Stimulated activated memory B cell treated with anti-CD40 and anti-IgM and Interleukin-4, amounts not matched to agents 10 μg/mL and 1 μg/mL and 100 μg/mL, for 72 hours (primary cell): ENCODE measurements at places on chromosomes 12 and 14.

- no peak for ATAC-seq
These were observed 22.0 kb downstream of the GALC start for GRCh38 chr14:87971010-87971409.

- ATAC-seq, result no peak
These were observed 416.9 kb downstream of the SLC6A15 start for GRCh38 chr12:84495711-84496110.

DNA sequence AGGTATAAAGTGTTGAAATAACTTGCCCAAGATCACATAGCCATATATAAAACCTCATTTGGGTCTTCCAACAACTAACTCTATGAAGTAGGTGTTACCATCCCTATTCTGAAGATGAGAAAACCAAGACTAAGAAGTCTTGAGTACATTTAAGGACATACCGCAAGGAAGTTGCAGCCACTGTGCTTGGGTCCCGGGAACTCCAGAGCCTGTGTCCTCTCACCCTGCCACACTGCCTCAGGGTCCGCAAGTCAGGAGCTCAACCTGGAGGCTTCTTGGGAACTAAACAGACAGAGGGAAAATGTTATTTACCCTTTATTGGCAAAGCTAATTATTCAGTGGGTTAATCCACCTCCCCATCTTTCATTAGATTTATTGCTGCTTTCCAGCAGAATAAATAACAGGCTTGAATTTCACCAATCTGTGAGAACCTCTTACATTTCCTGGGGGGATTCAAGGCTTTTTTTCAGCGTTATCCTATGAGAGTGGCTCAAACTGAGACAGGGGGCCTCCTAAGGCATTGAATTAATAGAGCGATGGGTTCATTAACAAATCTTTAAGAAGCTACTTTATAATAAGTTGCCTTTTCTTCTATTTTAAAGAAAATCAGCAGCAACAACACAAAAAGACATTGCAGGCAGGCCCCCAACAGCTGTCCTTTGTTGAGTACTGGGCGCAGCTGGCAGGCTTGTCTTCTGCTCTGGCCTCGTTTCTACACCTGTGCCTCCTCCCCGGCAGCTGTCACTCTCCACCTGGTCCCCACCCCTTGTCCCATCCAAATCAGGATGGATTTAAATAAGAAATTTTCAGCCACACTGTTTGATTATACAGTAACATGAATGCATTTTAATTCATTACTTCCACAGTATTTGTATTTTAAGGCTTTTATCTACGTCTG lies 25.3 kb downstream of the PHLDA1 start:
- no peak for ATAC-seq

GRCh38 chr12:97714107-97714563 lies 251.5 kb downstream of the RMST start:
- ATAC-seq, result no peak

DNA sequence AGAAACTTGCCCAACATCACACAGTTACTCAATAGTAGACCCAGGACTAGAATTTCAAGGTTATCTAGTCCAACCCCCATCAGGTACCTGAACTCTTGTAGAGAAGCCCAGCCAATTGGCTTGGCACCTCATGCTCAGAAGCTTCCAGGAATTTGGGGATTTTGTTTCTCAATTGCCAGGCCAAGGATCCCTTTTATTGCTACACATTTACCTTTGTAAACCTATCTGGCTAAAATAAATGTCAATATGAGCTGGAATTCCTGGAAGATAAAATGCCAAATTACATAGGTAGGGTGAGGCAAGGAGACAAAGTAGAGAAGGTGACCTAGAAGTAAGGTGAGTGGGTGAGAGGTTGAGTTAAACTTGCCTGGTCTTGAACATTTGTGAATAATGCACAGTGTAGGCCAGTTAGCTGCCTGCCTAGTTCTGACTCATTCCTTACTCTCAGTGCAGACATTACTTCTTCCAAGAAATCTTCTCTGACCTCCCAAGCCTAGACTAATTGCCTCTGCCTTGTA lies 36.3 kb downstream of the SDR9C7 start:
- ATAC-seq, result no peak

DNA sequence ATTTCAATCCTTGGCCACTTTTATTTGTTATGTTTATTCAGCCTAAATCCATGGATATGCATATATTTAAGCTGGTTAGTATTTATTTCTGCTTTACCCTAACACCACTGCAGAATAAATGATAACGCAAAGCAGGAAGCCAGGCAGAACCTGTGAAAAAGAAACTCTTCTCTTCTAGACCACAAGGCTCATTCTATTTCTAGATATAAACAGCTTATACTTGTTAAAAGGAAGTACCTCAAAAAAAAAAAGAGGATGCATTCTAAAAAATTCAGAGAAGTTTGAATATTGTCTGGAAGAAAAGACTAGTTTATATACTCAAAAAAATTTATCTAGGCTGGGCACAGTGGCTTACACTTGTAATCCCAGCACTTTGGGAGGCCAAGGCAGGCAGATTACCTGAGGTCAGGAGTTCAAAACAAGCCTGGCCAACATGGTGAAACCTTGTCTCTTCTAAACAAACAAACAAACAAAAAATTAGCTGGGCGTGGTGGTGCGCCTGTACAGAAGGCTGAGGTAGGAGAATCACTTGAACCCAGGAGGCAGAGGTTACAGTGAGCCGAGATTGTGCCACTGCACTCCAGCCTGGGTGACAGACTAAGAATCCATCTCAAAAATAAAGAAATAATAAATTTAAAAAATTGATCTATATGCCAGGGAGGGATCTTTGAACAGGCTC lies 55.8 kb downstream of the GALNT4 start:
- ATAC-seq, result peak; percentile 84

- ATAC-seq, result no peak
These were observed 66.9 kb upstream of the ACTN1 start for GRCh38 chr14:69045857-69046475.

DNA sequence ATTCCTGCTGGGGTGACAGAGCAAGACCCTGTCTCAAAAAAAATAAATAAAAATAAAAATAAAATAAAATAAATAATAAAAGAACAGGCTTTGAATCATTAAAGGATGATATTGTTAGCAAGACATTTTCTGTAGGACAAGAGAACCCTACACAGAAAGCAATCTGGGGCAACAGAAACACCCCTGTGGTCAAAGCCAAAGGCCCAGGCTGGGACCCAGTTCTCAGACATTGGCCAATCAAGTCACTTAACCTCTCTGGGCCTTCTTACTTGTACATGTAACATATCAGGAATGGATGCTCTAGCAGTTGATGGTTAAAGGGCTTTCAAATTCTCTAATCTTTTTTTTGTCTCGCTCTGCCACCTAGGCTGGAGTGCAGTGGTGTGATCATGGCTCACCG lies 35.5 kb upstream of the TESC start:
- ATAC-seq, result no peak

GRCh38 chr14:22296088-22296487 lies 292.9 kb downstream of the DAD1 start:
- ATAC-seq, result no peak

GRCh38 chr14:93859957-93860356 lies 67.2 kb upstream of the FAM181A start:
- ATAC-seq, result no peak

DNA sequence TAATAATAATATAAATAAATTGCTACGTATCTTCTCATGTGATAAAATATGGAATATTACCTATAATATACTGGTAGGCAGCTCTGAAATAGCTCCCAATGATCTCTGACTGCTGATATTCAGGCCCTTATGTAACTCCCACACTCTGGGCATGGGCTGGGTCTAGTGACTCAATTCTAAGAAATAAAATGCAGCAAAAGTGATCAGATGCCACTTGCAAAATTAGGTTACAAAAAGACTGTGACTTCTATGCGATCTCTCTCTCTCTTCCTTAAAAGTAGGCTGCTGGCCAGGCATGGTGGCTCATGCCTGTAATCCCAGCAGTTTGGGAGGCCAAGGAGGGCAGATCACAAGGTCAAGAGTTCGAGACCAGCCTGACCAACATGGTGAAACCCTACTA lies 10.3 kb upstream of the CACNB3 start:
- no peak for ATAC-seq

DNA sequence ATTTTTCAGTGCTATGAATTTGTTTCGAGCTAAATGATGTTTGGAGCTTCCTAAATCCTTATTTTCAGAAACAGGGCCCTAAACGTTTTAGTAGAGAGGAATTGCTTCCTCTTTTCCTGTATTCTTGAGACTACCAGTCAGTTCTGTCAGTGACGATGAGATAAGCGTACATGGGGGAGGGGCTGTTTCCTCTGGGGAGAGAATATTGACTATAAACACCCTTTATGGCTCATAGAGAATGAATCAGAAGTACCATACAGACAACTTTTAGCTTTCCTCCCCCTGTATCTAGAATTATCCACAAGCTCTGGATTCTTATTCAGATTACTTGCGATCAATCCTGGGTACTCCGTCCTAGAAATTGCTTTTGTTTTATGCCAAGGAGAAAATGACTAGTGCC lies 5.1 kb downstream of the TBK1 start:
- ATAC-seq, result no peak

DNA sequence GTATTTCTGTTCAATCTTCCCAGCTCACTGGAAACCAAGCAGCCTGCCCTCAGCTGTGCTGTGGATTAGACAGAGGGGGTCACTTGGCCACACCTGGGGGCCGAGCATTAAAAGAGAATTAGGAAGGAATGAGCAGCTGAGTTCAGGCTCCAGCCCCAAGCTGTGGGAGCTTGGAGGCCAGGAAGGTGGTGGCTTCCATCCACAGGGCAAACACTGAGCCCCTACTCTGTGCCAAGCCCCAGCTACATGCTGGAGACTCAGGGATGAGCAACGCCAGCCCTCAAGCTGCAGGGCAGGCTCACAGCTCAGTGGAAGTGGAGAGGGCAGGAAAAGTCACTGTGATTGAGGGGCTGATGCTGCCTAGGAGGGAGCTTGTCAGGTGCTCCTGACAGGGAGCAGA lies 412.7 kb downstream of the BCL11B start:
- no peak for ATAC-seq

DNA sequence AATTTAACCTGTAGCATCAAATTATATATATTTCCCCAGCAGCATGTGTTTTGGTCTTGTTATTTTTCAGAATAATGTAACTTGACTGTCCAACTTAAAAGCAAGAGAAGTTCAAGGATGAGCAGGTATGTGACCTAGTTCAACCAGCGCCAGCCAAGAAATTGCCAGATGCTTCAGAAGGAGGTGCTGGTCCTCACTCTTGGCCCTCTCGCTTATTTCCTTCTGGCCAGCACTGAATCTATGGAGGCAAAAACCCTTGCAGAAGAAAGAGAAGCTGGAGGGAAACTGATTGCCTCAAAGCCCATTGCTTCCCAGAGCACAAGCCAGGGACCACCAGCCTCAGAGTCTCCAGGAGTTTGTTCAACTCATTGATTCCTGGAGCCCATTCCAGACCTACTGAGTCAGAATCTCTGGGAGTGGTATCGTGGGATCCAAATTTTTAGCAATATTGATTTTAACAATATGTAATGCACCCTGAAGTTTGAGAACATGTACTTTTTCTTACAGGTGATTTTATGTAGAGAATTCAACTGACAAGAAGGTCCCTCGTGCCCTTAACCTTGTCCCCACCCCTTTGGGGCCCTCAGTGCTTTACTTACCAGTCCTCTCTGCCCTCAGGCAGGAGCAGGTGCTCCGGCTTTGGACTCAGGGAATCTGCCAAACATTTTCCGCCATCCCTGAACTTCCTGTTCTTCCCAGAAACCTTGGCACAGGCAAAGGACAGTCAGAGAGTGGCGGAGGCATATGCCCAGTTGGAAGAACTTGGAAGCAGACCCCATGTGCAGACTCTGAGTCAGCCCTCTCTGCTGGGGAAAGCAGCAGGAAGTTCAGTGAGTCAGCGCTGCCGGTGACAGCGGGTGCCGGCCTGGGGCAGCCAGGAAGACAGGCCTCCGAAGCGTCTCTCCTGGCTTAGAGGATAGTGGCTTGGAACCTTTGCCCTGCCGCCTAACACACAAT lies 10.4 kb downstream of the BEST3 start:
- peak; percentile 42 for ATAC-seq

- ATAC-seq, result no peak
These were observed 28.9 kb downstream of the PNN start for GRCh38 chr14:39203659-39204606.

DNA sequence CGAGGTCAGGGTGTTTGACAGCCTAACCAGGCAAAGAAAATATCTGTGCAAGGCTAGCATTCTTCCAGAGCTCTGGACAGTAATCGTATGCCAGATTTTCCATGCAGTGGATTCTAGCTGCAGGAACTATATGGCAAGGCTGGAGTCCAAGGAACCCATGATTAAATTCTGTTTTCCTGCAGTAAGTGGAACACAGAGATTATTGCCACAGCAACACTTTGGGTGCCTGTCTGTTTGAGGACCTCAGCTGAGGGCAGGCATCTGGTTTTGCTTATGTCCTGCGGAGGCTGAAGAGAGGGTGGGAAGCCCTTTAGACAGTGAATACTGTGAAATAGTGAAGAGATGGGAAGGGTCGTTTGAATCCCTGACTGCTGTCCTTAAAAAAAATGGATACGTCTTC lies 104.4 kb downstream of the DAD1 start:
- no peak for ATAC-seq

DNA sequence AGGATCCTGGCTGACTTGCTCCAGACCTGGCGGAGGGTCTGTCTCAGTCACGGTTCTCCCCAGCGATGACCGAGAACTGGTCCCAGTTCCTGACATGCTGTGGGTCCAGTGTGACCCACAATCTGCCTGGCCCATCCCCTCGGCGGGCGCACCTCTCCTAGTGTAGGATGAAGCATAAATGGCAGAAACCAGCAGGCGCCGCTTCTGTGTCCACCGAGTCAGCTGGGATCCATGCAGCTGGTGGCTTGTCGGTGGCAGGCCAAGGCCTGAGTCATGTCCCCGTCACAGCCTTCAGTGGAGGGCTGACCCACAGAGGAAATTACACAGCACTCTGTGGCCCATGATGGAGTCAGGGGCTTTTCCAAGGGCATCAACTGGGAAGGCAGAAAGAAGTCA lies 38.5 kb downstream of the NFKBIA start:
- no peak for ATAC-seq

DNA sequence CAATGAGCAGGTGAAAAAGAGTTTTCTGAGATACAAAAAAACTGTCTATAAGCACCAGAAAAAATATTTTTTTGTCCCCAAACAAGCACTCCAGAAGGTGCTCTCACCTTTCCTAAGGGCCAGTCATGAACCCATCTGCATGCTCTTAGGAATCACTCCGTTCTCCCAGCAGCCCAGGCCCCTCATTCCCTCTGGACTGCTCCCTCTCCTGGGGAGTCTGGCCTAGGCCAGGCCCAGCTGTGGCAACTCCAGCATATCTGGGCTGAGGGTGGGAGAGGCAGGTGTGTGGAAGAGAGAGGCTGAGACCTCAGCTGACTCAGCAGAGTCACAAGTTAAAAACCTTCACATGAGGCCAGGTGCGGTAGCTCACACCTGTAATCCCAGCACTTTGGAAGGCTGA lies 54.6 kb downstream of the TRAFD1 start:
- no peak for ATAC-seq

DNA sequence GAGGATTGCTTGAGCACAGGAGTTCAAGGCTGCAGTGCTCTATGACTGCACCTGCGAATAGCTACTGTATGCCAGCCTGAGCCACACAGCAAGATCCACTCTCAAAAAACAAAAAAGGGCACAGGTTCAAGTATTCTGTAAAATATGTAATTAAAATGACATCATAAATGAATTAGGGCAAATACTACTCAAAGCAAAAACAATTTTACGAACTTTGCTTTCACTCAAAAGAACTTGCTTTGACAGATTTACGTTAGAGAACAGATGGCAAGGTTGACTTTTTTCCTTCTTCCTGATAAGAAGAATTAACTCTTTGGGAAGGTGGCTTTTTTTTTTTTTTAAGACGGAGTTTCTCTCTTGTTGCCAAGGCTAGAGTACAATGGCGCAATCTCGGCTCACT lies 44.0 kb upstream of the EAPP start:
- no peak for ATAC-seq

- no peak for ATAC-seq
These were observed 12.0 kb upstream of the SLC2A14 start for GRCh38 chr12:7884689-7885088.

GRCh38 chr14:72528059-72528862 lies 365.6 kb downstream of the DPF3 start:
- no peak for ATAC-seq
